Ammon's horn (tissue), 1 donor: ENCODE measurements at places on chromosomes 5 and 9.

GRCh38 chr5:73647721-73648120 lies 21.7 kb downstream of the ARHGEF28 start:
- no peak for DNase-seq

DNA sequence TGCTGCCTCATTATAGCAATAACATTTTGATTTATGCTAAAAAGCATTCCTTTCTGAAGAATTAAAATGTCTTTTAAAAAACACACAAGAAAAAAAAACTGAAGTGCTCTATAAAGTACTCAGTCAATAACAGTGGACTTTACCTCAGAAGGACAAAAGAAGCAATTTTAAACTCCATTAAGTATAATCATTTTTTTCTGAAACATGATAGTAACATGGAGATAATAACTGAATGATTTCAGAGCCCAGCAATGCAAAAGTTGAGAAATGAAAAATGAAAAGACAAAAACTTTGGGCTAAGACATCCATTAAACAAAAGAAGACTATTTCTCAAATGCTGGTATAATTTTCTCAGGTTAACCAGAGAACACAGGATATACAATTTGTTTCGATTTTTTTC lies 78.7 kb downstream of the RFX3 start:
- no peak for DNase-seq

- no peak for DNase-seq
These were observed 273.2 kb upstream of the PAPPA start for GRCh38 chr9:115880221-115880885.

DNA sequence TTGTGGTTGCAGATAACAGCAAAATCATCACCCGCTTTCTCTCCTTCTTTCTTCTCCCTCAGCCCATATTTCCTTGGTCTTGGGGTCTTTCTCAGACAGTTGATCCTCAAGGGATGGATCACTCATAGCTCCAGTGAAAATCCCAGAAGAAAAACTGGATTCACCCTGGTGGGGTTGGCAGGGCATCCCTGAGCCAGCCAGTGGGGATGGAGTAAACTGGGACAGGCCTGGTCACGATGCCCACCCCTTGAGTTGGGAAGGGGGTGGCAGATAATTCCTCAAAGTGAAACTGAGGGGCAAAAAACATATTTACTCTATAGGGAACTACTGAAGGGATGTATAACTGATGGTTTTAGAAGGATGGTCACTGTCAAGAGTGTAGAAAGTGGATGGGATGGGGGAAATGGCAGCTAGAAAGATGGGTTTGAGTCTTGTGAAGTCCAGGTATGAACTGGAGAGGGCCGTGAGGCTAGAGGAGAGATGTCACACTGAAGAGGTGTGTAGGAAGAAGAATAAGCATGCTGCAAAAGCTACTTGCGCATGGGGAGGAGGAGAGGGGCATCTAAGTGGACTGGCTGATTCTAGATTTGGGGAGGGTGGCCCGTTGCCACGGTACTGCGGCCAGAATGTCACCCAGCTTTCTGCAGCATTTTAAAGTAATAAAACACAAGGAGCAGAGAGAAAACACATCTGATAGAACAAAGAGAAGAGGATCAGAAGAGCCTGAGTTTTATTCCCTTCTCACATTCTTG lies 162.8 kb downstream of the PJA2 start:
- no peak for DNase-seq

DNA sequence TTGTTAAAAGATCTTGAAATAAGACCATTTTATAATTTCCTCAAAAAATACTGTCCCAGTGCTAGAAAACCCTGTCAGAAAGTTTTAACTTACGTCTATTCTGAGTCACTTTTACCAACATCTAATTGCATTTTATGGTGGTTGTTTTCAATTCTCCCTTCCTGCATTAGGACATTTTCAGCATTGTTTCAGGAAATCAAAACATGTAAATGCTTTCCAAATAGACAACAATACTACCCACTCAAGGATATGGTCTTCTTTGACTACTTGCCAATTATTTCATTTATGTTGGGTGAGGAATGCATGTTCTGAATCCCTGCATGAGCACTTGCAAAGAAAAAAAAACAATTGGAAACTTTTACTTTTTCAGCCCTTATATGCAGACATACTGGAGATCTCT lies 284.6 kb upstream of the PDE4D start:
- no peak for DNase-seq

DNA sequence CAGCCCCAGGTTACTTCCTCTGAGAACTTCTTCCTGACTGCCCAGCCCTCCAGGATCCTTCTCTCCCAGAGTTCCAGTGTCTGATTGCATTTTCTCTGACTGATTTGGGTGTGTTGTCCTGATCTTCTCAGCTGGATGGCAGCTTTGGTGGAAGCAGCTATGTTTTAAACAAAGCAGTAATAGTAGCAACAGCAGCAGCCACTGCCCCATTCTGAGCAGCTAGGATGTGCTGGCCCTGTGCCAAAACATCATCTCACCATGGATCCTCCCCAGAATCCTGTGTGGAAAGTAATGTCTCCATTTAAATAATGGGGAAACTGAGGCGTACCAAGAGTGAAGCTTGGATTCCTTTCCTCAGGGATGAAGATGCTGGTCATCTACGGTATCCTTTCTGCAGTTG lies 46.4 kb upstream of the PSD2 start:
- no peak for DNase-seq

DNA sequence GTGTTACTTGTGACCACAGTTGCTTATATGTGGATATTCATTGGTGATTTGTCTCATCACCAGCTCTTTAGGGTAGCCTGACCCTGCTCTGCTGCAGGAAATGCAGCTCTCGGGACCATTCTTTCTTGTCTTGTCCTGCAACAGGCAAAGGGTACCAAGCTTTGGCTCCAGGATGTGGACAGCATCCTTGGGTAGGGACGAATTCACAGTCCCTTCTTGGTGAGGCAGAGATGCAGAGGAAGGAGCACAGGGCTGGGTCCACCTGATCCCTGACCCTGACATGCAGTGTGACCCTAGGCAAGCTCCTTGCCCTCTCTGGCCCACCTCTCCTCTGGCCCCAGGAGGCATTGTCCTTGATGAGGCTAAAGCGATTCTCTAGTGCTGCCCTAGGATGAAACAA lies 37.0 kb upstream of the SYNPO start:
- DNase-seq, result no peak

DNA sequence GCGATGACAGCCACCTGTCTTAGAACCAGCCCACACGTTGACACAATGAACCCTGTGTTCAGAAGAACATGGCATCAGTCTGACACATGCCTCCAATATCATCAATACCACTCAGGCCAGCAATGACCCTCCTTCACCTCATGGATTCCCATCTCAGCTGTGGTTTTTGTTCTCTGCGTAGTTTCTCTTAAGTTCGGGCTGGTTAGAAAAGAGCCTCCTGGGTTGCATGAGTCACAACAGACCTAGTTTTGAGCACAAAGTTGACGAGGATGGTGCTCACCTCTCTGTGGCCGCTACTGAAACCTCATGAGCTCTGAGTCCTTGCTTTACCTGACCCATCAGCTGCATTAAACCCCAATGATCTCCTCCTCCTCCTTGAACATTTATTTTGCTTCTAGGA lies 299.9 kb downstream of the SPOCK1 start:
- DNase-seq, result no peak

GRCh38 chr5:53240661-53241060 lies 131.1 kb upstream of the MOCS2 start:
- no peak for DNase-seq

DNA sequence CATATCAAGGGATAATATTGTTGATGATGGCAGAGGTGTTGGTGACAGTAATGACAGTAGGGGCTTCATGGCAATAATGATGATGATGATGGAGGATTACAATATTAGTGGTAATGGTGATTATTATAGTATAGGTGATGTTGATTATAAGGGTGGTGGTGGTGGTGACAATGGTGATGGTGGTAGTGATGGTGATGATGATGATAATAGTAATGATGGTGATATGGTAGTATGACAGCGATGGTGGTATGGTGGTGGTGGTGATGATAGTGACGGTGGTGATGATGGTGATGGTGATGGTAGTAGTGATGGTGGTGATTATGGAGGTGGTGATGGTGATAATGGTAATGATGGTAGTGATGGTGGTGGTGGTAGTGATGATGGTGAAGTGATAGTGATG lies 13.6 kb downstream of the KCNIP1 start:
- DNase-seq, result no peak

DNA sequence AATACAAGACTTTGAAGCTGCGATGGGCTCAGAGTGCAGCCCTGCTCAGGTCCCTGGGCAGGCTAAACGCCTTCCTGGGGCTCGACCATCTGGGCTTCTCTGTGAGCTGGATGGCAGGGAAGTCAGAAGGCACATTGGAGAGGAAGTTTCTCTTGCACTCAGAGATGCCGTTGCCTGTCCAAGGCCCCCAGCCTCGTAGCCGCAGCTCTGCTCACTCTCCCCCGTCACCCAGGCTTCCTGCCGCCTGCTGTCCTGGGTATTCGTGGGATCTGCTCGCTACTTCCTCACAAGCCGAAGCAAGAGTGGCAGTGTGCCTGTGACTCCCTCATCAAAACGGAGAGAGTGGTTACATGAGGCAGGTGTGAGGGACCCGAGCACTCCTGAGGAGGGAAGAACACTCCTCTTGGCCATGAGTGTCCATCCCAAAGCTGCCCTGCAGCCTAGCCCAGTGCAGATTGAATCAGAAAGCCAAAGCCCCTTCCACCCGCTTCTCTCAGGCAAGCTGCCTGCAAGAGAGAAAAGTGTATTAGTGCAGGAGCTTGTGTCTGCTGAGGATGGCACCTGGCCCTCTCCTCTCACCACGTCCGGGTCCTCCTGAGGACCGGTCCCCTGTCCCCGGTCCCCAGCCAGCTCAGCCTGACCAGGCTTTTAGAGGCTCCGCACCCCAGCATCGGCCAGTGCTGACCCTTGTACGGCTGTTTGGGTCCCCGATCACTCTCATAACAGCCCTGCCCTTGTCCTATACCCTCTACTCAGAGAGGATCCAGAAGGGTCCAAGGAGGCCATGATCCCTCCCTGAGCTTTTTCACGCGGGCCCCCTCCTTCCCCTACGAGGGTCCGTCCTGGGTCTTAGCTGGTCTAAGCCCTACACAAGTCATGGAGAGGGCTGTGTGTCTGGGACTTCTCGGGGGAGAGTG lies 7.3 kb downstream of the FCN2 start:
- DNase-seq, result no peak

GRCh38 chr5:159341906-159342310 lies 11.6 kb upstream of the IL12B start:
- peak; percentile 62 for DNase-seq

DNA sequence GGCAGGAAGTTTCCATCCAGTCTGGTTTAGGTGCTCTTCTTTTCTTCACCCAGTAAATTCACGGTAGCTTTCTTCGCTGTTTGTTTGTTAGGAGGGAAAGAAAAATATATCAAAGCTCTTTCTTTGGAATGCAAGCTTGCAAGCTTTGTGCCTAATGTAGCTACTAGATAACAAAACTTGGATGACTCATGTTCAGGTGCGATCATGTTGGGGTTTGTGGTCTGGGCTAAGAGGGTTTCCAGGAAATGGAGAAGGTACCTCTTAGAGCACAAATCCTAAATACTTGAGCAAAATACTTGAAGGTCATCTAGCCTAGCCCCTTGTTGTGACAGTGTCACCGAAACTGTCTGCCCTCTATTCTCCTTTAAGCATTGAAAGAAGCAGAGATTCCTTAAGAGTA lies 17.7 kb downstream of the SRP19 start:
- no peak for DNase-seq

DNA sequence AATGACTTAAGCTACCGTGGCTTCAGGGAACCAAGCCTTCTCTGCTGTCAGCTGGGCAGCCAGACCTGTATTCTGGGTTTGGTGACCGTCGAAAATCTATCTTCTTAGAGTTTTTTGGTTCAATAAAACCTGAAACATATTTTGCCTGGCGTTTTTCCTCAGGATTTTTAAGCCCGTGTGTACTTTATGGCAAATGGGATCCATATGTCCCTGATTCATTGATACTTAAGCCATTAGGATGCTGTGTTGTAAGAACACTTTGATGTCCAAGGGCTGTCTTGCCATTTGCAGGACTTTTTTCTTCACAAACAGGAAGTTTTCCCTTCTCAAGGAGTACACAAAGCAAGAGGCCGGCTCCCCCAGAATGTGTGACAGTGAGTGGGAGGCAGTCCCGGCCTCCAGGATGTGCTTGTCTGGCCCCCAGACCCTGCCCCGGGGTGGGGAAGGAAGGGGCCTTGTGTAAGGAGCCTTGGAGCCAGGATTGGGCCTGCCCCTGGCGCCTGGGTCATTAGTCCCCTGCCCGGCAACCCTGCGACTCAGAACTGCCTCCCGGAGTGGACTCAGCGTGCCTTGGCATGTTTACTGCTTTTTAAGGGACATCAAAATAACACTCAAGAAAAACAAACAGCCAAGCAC lies 83.4 kb upstream of the SMIM23 start:
- DNase-seq, result no peak

- DNase-seq, result no peak
These were observed 363.4 kb downstream of the NPR3 start for GRCh38 chr5:33074548-33074947.

- no peak for DNase-seq
These were observed 5.2 kb upstream of the FCN1 start for GRCh38 chr9:134922932-134923240.

DNA sequence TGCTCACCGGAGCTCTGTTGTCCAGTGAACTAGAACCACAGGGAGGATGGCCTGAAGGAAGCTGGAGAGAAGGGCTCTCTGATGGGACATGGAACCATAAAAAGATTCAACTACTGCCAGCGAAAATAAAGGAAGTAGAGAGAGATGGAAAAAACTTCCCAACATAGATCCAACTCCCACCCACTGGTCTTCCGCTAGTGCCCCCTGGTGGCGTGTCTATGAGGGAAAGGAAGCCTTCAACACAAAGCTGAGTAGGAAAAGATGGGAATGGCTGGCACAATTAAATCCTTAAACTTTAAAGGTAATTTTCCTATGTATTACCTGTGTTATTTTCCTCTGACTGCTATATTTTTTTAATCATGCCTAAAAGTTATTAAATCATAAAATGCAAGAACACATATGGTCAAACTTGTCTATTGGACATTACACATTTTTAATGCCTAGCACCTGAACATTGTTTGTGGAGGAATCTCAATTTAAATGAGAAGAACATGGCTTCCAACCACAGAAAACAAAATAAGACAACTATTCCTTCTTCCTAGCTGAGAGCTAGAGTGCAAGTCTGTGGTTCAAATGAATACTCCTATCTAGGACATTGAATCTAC lies 51.5 kb downstream of the CEP120 start:
- DNase-seq, result peak; percentile 16

DNA sequence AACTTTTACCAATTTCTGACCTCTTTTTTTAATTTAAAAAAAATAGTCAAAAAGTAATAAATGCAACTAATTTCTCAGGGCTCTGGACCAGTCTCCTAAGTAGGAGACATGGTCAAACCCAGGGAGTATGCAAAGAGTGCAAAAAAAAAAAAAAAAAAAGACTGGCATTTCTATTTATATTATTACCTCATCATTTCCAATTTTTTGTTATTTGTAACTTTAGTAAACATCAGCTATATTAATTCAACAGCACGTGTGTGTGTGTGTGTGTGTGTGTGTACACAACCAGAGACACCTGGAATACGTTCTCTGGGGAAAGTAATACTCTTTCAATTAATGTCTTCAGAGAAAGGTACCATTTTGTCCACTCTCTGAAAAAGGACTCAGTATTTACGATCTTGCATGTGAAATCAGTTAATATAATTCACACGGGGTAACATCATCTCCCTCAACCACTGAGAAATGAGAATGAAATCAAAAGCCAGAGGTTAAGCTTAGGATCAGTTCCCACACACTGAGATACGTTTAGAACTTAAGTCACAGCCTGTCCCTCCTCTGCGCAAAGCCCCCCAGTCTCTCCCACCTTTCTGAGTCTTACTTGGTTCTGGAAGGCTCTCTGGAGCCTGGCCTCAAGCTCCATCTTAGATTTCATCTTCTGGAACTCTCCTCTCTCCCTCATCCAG lies 21.9 kb downstream of the ZNF608 start:
- DNase-seq, result no peak

GRCh38 chr9:19620326-19620725 lies 168.5 kb downstream of the SLC24A2 start:
- DNase-seq, result no peak

- DNase-seq, result no peak
These were observed 893 bp upstream of the ABLIM3 start for GRCh38 chr5:149140197-149141002.
